ENCODE measurements at places on chromosomes 12 and 14. TPM values are rescaled to one million over a fixed set of nuclear protein-coding genes. Genes with fewer than 3 reads are reported as not detected.

SIRT4 gene
- total RNA-seq = 0.50 TPM

IL26 gene
- not detected for total RNA-seq

TMEM30B gene
- not detected for total RNA-seq

CIROP gene
- total RNA-seq = 0.83 TPM

FBXL14 gene
- total RNA-seq = 5.6 TPM

KRT86 gene
- not detected for total RNA-seq
